Renal pelvis (tissue), 12 donors: ENCODE measurements at places on chromosomes 16 and 17. TPM values are rescaled to one million over a fixed set of nuclear protein-coding genes. Genes with fewer than 3 reads are reported as not detected.

DNA sequence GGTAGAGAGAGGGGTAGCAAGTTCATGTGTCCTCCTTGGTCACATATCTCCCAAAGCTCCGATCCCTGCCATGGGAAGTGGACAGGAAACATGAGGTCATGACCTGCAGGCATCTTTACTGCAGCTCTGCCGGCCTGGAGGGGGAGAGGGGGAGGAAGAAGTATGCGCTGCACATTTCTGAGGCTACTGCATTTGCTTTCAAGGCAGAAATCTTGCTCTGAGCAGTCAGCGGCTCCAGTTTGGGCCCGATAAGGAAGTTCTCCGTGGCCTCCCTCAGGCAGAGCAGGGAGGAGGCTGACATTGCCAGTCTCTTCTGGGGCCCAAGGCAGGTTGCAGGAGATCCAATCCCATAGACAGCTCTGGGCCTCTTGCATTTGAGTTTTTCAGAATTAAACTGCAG, 1.5 kb upstream of the NHERF1 start:
- DNase-seq: no peak

GRCh38 chr17:33291248-33292200, 1.6 kb downstream of the ASIC2 start:
- no peak for DNase-seq

GRCh38 chr17:79311373-79311772, 236.7 kb downstream of the ENGASE start:
- DNase-seq: no peak

DNA sequence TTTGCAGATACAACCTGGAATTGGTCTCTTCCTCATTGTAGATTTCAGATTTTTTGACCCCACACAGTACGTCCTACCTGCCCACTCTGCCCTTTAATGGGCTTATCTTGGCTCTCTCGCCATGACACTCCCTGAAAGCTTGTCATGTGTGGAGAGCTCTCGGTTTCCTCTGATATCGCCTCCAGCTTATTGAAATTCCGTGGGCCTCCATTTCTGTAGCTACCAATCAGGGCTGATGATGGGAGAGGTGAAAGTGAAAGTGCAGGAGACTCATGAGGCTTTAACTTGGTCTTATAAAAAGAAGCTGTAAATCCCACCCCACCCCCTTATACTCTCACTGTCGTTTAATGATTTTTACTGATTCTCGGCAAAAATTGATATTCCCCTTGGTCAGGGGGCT, 17.7 kb downstream of the HOXB1 start:
- DNase-seq: no peak

DNA sequence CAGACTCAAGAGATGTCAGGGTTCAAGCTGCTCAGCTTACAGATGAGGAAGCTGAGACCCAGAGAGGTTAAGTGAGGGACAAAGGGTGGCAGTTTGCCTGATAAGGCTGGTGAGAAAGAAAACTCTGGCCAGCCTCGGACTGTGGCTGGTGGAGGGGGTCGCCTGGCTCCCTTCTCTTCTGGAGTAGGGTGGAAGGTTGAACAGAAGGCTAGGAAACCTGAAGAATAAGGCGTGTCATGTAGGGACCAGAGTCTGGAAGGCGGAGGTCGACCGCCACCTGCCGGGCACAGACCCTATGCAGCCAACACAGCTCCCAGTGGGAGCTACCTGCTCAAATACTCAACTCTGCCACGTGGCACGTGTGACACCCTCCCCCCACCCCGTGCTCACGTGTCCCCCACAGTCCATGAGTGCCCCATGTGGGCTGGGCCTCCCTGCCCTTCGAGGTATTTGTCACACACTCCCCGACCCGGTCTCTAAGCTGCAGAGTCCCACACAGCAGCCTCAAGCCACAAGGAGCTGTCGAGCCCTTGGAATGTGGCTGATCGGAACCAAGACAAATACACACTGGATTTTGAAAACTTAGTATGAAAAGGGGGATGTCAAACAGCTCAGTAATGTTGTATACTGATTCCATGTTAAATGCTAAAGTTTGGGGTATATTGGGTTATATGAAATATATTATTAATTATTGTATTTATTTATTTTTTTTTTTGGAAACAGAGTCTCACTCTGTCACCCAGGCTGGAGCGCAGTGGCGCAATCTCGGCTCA, 11.8 kb downstream of the HID1 start:
- DNase-seq: peak; percentile 34

DNA sequence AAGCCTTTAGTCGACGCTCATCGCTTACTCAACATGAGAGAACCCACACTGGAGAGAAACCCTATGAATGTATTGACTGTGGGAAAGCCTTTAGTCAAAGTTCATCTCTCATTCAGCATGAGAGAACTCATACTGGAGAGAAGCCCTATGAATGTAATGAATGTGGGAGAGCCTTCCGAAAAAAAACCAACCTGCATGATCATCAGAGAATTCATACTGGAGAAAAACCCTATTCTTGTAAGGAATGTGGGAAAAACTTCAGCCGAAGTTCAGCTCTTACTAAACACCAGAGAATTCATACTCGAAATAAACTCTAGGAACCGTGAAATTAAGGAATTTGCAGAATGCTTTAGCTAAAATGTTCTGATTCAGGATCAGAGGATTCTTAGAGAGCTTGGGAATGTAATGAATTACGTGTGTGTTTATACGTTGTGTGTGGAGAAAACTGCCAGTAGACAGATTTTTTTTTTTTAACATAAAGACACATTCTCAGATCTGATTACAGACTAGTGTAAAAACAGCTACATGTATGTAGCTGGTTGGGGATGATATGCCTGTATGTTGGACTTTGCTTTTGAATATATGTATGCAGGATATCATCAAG, 25.4 kb downstream of the ZFP90 start:
- no peak for DNase-seq

DNA sequence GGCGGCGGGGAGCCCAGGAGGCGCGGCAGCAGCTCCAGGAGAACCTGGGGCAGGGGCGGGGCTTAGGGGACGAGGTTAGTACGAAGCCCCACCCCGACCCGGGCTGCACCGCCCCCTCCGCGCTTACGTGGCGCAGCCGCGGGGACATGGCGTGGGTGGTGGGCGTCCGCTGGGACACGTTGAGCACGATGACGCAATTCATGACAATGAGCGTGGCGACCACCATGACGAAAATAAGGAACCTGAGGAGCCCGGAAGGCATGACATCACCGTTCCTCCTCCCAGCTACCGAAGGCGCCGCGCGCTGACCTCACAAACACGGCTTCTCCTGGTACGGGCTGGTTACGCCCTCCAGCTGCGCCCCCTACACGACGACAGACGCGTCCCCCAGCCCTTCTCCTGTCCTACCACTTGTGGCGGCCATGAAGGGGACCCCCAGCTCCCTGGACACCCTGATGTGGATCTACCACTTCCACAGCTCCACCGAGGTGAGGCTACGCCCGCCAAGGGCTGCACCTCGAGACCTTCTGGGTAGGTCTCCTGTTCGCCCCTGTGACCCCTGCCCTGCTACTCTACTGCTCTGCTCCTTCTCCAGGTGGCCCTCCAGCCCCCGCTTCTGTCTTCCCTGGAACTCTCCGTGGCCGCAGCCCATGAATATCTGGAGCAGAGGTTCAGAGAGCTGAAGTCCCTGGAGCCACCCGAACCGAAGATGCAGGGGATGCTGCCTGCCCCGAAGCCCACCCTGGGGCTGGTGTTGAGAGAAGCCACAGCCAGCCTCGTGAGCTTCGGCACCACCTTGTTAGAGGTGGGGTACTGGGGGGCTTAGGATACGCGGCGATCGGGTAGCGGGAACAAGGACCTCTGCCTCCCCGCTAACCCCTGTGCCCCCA, at the start of gene C17orf107:
C17orf107 (plus strand) TSS at position 196 of the 890 bp plus-strand sequence; CDS start at position 423, 227 bp downstream.
- DNase-seq: peak; percentile 77

Gene HAS3
- polyA plus RNA-seq: 4.6 TPM

Gene NAA60
- 76.2 TPM for polyA plus RNA-seq
